ENCODE measurements at places on chromosomes 4 and X.

GRCh38 chrX:155534800-155535199, 76.4 kb upstream of the F8A3 start:
- no peak for DNase-seq

GRCh38 chr4:136812100-136812880, 720.0 kb downstream of the PCDH18 start:
- no peak for DNase-seq

DNA sequence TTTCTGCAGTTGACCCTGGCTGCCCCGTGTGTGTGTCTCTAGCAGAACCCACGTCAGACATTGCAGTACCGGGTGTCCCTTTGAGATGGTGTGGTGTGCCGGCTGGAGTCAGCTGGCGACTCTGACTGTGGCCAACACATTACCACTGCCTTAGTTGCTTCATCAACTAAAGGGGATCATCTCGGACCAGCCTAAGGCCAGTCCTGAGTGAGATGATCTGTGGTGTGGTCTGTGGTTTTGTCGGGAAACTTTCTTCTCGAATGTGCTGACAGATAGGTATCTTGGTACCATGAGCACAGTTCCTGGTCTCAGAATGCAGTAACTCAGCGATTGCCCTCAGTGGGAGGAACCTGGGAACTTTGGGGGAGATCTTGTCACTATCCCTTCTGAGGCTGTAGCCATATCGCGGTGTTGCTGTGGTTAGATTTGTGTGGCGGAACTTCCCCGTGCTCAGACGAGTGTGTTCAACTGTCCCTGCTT, 15.8 kb downstream of the TBC1D14 start:
- no peak for DNase-seq

DNA sequence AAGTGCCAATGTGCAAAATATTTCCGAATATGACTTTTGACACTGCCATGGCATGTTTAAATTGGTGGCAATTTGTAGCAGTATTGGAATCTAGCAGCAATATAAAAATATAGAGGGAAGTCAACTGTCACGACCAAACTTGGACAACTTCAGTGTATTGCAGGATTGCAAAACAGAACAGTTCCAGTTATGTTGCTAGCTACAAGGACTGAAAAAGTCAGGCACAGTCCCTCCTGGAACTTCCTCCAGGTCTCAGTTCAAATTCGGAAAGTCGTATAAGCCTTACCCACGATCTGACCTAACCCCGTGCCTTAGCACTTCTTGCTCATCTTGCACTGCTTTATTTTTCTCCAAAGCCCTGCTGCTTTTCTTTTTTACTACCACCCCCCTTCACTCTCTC, 390.0 kb upstream of the GALNT7 start:
- no peak for DNase-seq

DNA sequence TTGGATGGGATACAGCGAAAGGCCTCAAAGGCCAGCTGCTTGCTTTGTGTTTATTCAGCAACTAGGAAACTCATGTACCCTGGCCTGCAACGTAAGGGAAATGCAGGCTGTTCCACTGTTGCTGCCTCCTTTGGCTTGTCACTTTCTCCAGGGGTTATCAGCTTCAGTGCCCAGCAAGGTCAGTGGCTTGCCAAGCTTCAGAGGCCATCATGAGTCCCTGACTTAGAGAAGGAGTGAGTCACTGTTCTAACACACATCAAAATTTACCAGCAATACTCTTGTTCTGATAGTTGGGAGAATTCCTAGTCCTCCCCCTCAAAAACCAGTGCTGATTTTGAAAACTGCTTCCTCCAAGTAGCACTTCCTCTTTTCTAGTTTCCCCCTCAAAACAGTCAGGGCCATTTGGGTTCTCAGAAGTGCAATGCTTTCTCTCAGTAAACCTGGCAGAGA, 250.8 kb downstream of the ARHGAP24 start:
- no peak for DNase-seq

- DNase-seq: no peak
Observed at GRCh38 chr4:148021686-148022085, 289.8 kb downstream of the ARHGAP10 start.

- DNase-seq: no peak
Observed at GRCh38 chr4:133581996-133582619, 433.0 kb downstream of the PCDH10 start.

- DNase-seq: no peak
Observed at GRCh38 chr4:10009861-10010500, 11.3 kb downstream of the SLC2A9 start.

GRCh38 chr4:135372131-135372530, 1170.5 kb upstream of the PABPC4L start:
- no peak for DNase-seq

DNA sequence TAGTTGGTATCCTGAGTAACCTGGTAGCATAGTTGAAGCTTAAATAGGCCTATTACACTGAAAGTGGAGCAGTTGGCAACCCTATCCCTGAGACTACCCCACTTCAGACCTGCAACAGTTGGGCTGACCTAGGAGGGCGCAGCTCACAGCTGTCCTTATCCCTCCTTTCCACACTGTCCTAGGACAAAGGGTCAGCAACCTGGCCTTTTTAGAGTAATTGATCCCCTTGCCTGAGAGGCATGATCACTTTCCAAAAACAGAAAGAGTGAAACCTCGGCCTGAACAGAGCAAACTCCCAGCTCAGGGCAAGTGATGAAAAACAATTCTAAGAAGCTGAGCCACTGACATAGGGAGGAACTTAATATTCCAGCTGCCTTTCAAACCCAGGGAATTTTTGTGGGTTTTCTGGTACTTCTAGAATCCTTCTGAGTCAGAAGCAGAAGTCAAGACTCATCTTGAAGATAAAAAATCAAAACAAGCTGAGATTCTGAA, 94.9 kb upstream of the MYOZ2 start:
- no peak for DNase-seq

DNA sequence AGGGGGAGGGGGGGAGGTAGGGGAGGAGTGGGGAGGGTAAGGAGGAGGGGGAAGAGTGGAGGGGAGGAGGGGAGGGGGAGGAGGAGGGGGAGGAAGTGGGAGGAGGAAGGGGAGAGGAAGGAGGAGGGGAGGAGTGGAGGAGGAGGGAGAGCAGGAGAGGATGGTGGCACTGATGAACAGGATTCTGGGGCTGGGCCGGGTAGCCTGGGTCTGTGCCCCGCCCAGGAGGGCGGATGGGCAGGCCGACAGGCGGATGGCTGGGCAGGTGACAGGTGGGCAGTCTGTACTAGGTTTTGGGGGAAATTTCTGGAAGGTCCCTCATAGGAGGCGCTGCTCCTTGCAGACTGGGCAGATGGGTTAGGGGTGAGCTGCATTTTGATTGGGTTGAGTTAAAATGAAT, 66.0 kb upstream of the ADRA2C start:
- no peak for DNase-seq

DNA sequence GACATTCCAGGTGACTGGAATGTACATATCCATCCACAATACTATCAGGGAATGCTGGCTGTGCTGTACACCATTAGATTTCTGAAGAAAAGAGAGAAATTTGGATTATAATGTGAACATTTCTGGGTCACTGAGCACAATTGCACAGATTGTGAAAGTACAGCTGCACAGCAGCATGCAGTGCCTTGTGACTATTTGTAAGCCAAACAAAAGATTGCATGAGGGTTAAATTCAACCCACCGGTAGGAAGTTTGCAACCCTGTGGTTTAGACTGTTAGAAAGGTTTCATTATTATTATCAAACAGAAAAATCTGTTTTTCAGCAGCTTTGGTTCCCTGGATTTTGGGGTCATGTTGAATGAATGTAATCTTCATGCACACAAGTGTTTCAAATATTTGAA, 24.5 kb downstream of the DDIT4L start:
- DNase-seq: no peak

- DNase-seq: no peak
Observed at GRCh38 chr4:95224402-95224801, 324.4 kb downstream of the UNC5C start.

- no peak for DNase-seq
Observed at GRCh38 chrX:13023567-13023966, 20.9 kb downstream of the FAM9C start.

- DNase-seq: no peak
Observed at GRCh38 chrX:48616576-48616975, 19.3 kb downstream of the WDR13 start.

- no peak for DNase-seq
Observed at GRCh38 chr4:65392488-65392887, 277.8 kb downstream of the EPHA5 start.

GRCh38 chr4:146900295-146900694, 45.4 kb downstream of the TTC29 start:
- no peak for DNase-seq
